A375 (cell line): ENCODE measurements at places on chromosomes 13 and 19. TPM values are rescaled to one million over a fixed set of nuclear protein-coding genes. Genes with fewer than 3 reads are reported as not detected.

Gene FUT1
- 1.9 and 3.2 TPM in 2 replicates for total RNA-seq

Gene ABHD13
- total RNA-seq: 6.5 and 7.3 TPM in 2 replicates

Gene FPR2
- 0.03 TPM in 1 of 2 replicates, not detected in the other for total RNA-seq

Gene FGF22
- total RNA-seq: 0.91 and 1.0 TPM in 2 replicates

Gene SULT2A1
- total RNA-seq: not detected in 2 replicates
